ENCODE measurements at places on chromosomes 3 and 15.

DNA sequence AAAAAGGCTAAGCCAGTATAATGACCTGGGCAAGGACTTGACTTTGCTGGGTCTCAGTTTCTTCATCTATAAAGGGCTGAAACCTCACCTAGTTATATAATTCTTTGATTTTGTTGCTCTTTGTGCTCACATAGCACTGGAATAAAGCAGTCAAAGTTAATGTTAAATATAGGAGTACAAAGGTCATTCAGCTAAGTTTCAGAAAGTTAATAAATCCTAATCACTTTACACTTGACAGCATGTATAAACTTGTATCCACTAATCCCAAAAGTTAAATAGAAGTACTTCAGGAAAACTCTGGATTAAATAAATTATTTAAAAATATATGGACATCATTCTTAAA, 33.9 kb downstream of the PLCL2 start:
- DNase-seq: no peak

- DNase-seq: peak; percentile 10
These were observed 4.4 kb downstream of the TERC start for GRCh38 chr3:169760479-169760878.

- no peak for DNase-seq
These were observed 31.1 kb upstream of the ICE2 start for GRCh38 chr15:60510006-60510405.

- DNase-seq: peak; percentile 56
These were observed 24.5 kb downstream of the BTLA start for GRCh38 chr3:112474796-112475195.

GRCh38 chr3:195558602-195559001, 15.5 kb upstream of the PPP1R2 start:
- DNase-seq: no peak

DNA sequence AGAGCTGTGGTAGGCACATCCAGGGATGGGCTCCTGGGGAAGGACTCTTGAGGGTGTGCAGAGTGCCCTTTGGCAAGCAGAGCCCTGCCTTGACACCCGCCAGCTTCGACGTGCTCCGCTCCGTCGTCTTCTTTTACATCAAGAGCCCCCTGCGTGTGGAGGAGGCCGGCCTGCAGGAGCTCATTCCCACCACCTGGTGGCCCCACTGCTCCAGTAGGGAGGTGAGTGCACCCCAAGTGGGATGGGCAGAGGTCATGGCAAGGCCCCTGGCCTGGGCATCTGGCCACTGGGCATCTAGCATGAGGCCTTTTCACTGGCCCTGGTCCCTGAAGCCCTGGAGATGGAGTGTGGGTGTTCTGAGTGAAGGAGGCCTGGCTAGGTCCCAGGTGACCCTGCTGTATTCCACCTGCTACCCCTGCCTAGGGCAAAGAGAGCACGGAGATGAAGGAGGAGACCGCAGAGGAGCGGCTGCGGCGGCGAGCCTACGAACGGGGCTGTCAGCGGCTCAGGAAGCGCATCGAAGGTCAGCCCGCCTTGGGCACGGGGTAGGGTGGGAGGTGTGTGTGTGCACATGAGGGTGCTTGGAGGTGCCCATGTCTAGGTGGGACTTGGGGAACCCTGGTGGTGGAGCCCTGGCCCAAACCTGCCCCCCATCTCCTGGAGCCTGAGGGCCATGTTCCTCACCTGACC, 12.2 kb downstream of the RNF123 start:
- DNase-seq: no peak

DNA sequence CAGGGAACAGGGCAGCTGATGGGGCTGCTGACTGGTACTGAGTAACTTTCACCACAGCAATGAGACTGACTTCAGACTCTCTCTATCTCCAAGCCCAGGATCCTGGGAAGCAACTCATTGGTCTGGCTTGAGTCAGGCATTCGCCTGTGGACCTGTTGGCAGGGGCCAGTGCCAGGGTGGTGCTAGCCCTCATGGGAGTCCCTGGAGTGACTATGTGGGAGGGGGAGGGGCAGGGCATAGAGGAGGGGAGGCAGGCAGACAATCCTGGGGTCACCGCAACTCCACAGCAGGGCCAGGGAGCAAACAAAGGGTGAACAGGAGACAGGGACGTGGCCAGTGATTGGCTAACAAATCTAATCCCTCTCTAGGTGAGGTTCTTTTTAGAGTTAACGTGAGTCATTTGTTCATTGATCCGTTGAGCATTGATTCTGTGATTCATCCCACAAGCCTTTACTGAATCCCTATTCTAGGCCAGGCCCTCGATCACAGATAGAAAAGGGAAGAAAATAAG, 71.8 kb downstream of the CEMIP start:
- DNase-seq: no peak

DNA sequence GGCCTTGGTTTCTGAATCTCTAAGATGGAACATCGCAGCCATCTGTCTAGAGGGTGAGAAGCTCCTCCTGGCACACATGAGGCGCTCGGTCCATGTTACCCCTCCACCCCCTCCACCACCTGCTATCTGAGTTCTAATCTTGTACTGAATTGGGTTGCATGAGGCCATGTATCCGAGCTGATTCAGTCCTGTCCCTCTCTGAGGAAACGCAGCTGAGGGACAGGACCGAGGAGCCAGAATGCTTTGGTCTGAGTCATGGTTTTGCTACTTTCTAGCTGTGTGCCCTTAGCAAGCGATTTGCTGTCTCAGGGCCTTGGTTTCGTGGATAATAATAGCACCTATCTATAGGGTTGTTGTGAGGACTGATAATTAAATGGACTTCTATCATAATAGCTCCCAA, 87.8 kb upstream of the SEC13 start:
- no peak for DNase-seq

- peak; percentile 13 for DNase-seq
These were observed 558 bp downstream of the DTWD1 start for GRCh38 chr15:49621401-49621811.

GRCh38 chr3:117656391-117656790, 946.8 kb downstream of the TUSC7 start:
- no peak for DNase-seq

DNA sequence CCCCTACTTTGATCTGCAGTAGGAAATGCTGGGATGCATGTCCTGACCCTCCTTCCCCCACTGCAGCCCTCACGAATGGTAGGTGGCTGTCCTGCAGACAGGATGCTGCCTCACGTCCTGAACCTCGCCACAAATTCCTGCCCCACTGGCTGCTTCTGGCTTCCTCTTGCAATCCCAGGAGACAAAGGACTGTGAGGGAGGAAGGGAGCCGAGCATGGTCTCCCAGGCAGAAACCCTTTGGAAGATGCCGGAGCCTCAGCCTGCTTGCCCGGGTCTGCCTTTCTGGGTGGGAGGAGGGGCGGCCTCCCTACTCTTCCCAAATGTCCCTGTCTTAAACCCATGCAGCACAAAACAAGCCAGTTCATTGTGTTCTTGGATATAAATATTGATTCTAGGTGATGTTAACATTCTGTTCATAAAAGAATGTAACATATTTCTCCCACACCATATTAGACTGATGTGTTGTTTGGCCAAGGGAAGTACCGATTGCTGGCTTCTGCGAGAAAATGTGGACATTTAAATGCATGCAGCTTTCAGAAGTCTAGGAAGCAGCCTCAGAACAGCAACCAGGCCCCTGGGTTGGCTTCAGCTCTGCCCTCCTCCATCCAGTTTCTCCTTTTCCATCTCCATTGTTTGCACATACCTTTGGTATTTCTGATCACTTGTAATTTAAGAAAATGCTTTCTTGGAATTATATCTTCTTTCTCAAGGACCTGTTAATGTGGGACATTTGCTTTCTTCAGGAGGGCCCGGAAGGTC, 75.3 kb downstream of the HMG20A start:
- no peak for DNase-seq

GRCh38 chr15:69410248-69410874, 3.8 kb upstream of the KIF23 start:
- no peak for DNase-seq

DNA sequence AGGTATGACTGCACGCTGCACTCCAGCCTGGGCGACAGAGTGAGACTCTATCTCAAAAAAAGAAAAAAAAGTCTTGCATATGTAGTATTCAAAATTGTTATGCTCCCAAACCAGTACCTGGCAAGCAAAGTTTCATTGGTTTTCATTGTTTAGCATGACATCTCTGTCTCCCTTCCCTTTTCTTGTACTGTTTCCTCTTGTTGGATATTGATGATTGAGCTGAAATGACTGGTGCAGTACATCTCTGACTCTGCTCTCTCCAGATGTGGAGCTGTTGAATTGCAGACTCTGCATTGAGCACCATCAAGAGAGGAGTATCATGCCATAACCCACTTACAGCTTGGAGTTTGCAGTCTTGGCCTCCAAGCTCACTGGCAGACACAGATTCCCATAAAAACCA, 77.2 kb downstream of the FAM81A start:
- DNase-seq: no peak

DNA sequence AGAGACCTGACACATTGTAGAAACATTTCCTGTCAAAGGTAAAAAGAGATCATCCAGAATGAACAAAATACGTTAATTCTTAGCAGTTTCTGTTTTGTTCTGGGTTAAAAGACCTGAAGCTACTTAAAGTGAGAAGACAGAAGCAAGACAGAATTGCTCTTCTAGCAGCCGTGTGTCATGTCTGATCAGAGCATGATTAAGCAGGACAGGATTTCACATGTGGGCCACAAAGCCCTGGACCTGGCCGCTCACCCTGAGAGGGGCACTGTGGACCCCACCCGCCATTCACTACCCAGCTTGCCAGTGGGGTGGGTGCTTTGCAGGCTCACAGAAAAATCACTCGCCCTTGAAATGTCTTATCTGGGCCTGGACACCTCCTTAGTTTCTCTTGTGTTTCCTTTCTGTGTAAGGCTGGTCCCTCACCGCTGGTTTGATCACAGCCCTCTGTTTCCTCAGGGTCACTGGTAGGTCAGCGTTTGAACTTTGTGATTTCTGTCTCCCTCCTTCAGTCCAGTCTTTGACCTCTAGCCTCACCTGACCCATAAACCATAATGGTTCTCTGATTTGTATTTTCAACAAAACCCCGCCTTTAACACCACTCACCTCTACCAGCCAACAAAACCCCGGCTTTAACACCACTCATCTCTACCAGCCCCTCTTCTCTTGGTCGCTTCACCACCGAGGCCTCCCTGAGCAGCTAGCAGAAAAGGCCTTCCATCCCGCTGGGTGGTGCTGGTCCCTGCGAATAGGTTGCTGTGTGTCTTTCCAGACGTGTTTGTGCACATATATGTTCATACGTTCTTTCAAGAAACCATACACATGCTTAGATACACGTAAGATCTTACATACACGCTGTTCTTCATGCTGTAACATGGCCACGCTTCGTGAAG, 185.0 kb downstream of the OR4M2 start:
- no peak for DNase-seq

DNA sequence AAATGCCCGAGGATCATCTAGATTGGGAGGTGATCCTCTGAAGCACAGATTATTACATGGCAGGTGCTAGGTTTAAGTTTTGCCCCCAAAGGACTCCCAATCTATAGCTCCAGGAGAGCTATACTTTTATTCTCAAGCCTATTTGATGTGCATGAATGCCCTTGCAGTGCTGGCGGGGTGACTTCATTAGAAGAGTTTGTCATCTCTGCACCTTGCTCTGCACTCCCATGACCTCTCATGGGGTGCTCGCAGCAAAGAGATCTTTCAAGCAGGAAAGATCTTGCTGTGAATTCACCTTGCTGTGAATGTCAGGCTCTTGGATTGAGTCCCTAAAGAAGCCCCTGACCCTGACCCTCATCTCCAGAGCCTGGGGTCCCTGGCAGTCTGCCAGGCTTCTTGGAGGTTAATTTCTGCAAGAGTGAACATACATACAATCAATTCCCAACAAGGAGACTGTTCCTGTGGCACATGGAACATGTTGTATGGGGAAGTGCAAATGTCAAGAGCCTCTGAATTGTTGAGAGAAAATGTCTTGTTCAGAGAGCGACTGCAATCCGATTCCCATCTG, 45.9 kb downstream of the FAM43A start:
- DNase-seq: no peak

- DNase-seq: no peak
These were observed 115.7 kb upstream of the TJP1 start for GRCh38 chr15:29937956-29938355.

DNA sequence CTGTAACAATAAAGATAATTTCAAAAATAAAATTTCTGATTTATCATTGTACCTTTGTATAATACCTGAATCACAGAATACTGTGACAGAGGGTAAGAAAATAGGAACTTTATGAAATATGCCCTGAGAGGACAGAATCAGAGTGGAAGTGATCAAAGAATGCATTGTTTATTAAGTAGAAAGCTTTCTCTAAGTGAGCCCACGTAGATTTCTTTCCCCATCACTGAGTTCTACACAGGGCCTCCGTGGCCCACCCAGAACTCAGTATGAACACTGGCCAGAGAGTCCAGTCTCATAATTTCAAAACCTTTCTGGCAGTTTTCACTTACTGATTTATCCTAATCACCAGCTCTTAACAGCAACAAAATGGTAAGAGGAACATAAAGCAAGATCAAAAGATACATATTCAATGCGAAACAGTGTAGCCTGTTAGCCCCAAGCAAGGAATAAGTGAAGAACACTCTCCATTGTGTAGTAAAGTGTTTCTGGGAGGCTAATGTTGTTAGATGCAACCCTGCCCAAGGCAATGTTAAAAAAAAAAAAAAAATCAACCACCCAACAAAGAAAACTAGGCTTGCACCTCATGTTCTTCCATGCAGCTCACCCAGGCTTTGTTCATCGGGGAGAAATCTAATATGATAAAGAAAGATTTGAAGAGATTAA, 341.3 kb downstream of the LSAMP start:
- no peak for DNase-seq

DNA sequence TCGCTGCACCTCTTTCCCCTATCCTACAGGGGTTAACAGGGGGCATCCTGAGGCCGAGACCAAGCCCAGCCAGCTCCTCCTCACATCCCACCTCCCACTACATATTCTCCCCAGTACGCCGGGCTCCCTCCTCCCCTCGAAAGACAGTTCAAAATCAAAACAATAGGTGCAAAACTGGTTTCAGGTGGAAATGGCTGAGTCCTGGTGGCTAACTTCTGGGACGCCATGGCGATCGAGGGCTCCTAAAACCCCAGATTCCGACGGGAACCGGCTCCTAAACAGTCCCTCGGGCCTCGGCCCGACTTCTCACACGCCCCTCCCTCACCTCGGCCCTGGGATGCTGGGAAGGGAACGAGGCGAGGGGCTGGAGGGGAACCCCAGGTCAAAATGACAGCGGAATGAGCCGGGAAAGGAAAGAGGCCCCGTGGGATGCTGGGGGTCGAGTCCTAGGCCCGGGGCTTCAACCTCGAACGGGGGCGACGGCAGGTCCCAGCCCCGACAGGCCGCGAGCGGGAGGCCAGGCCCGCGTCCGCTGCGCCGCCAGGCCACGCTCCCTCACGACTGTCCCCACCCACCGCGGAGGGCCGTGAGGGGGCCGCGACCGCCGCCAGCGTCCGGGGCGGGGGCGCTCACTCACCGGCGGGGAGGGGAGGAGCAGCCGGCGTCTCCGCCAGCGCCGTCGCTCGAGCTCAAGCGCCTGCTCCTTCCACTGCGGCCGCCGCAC, 492 bp downstream of the TMCC1 start:
- DNase-seq: peak; percentile 50

DNA sequence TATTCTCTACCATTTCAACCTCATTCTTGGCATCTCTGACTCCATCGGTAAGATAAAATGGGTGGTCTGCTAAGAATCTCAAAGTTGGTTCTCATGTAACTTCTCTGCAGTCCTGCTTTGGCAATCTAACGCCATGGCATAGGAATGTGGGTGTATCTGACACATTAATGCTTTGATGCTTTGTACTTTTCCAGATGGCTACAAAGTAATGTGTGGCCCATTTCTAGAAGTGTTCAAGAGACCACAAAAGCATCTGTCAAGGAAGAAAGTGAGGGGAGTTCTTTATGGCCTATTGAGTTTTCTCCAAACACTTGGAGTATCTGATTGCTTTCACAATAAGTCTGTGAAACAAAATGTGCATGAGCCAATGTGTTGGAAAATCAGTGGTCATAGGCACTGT, 339.9 kb upstream of the TGFBR2 start:
- DNase-seq: no peak
